GM04504 (cell line): ENCODE measurements at places on chromosomes 16 and 17.

- DNase-seq, result no peak
These were observed 1.5 kb downstream of the PAFAH1B1 start for GRCh38 chr17:2594722-2595599.

- DNase-seq, result no peak
These were observed 611 bp downstream of the RRAD start for GRCh38 chr16:66924527-66925321.

DNA sequence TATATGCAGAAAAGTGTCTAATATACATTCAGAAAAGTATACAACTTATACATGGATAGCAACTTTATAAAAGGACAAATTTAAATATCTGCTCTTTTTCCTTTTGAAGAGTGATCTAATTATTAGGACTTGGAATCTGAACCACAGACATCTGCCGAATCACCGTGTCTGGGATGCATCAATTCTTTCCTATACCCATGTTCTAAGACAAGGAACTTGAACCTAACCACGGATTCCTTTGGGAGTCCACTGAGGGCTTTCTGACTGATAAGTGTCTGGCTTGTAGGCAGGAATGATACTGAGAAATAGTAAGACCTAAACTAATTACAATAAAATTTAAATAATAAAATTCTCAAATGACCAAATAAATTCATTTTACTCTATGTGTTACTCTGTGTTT is 54.2 kb downstream of the NDEL1 start:
- DNase-seq, result no peak

DNA sequence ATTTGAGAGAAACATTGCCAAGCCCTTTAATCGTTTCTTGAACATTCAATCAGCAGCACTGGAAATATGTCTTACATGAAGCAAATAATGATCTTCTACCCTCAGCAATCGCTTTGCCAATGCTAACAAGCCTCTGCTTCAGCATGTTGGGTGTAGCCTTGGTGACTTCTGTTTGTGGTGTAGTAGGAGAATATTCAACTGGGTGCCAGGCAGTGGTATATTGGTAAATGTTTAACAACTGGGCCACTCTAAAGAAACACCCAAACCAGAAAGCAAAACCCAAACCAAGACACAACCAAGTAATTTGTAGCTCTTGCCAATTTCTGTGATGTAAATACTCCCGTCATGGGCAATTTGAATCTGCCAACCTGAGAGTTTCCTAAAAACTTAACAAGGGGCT is 9.7 kb downstream of the CDH13 start:
- no peak for DNase-seq

DNA sequence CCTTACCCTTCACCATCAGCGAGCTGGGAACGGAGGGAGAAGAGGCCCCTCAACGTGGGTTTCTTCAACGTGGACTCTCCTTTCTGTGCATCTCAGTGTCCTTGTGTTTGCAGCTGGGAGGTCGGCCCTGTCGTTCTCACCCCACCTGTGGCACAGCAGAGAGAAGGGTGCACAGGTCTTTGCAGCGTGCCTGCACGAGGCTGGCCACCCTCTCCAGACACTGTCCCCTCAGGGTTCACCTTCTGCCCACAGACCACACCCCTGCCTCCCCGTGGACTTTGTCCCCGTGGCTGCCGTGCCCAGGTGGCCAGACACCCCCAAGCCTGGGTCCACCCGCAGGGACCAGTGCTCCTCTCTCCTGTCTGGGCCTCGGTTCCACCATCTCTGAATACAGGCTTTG is 7.3 kb upstream of the WDR45B start:
- no peak for DNase-seq

GRCh38 chr17:74277935-74278334 is 3.9 kb downstream of the DNAI2 start:
- no peak for DNase-seq

DNA sequence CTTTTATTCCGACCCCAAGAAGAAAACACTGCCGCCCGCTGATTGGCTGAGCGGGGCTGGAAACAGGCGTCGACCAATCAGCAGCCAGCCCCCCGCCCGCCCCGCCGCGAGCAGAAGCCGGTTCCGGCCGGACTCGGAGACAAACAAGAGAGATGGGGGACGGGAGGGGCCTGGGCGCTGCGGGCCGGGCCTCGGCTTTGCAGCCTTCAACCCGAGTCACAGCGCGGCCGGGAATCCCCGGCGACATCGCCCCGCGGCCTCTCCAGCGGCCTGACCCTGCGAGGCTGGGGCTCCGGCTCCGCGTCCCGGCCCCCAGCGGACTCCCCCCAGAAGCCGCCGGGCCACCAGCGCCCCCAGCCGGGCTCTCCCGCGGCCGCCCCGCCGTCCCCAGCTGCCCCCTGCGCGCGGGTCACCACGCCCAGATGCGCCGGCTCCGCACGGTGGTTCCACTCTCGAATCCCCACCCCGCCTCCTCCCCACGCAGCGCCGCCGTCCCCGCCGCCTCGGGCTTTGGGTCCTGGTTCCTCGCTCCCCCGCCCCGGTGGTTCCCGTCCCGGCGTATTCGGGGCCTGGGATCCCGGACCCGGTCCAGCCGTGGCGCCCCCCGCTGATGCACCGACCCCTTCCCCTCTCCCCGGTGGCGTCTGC is 346 bp upstream of the SLC43A2 start:
- peak; percentile 81 for DNase-seq

DNA sequence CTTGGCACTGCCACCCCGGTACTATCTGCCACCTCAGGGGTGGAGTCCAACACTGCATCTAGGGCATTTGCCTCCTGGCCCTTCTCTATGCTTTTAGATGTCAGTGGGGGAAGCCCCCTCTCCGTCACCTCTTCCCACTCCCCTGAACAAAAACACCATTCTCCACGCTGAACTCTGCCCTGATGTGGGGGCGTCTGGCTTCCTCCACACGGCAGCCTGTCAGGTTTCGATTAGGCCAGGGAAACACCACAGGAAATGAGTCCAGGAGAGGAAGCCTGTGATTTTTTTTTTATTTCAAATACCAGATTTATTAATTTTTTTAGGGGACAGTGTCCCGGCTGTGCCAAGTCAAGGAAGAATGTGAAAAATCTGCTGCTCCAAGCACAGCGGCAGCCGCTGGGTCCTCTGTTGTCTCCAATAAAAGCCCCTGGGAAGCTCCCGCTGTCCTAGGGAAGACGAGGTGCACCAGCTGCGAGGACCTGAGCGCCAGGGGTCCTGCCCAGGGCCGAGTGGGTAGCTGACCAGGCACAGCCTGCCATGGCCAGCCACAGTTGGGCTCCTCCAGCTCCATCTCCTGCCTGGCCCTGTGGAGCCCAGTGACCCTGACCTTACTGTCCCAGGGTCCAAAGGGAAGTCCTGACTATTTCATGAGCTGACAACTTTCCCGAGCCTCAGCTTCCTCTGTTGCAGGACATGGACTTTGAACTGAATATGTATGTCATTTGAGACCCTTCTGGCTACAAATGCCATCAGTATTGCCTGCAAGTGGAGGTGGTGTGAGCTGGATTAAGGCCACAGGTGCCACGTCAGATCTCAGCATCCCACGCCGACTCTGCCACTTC is 336.7 kb downstream of the FOXL1 start:
- DNase-seq, result no peak

DNA sequence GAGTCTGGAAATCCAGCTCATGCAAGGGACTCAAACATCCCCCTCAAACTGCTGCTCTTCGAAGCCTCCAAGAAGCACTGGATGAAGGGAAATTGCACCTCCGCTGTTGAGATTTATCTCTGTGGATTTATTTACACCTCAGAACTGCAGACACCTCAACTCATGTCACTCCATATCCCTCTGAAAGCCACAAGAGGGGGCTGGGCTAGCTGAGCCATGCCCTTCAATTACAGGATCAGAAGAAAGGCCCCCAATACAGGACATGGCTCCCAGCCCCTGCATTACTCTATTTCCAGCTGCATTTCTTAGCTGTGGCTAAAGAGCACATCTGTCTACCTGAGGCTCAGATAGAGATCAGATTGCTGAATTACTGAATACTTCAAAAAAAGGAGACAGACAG is 103.1 kb upstream of the DYNLRB2 start:
- DNase-seq, result no peak

GRCh38 chr17:1244606-1245012 is 25.6 kb upstream of the BHLHA9 start:
- DNase-seq, result no peak

- DNase-seq, result no peak
These were observed 2.4 kb upstream of the NACA2 start for GRCh38 chr17:61593426-61593825.
